Lung microvascular endothelial cell (primary cell): ENCODE measurements at places on chromosomes 1 and 21. TPM values are rescaled to one million over a fixed set of nuclear protein-coding genes. Genes with fewer than 3 reads are reported as not detected.

The LYPD8 gene
- total RNA-seq: not detected in 2 replicates

The TMEM125 gene
- total RNA-seq: not detected in 2 replicates

The AIRE gene
- not detected in 2 replicates for total RNA-seq

DNA sequence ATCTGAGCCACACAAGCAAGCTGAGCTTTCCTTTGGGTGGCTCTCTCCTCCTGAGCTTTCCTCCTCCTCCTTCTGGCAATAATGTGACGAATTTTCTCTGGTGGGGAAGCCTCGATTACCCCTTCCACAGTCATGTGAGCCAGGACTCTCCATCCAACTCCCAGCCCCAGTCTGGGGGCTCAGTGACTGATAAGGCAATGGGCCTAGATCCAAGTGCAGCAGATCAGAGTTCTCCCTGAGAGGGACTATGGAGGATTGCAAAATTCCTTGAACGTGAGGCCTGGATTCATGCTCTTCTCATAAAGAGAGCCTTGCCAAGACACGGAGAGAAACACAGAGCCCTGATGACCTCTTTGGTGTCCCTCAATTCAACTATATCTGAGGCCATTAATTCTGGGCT, 31.3 kb upstream of the TRIM67 start:
- DNase-seq: no peak

DNA sequence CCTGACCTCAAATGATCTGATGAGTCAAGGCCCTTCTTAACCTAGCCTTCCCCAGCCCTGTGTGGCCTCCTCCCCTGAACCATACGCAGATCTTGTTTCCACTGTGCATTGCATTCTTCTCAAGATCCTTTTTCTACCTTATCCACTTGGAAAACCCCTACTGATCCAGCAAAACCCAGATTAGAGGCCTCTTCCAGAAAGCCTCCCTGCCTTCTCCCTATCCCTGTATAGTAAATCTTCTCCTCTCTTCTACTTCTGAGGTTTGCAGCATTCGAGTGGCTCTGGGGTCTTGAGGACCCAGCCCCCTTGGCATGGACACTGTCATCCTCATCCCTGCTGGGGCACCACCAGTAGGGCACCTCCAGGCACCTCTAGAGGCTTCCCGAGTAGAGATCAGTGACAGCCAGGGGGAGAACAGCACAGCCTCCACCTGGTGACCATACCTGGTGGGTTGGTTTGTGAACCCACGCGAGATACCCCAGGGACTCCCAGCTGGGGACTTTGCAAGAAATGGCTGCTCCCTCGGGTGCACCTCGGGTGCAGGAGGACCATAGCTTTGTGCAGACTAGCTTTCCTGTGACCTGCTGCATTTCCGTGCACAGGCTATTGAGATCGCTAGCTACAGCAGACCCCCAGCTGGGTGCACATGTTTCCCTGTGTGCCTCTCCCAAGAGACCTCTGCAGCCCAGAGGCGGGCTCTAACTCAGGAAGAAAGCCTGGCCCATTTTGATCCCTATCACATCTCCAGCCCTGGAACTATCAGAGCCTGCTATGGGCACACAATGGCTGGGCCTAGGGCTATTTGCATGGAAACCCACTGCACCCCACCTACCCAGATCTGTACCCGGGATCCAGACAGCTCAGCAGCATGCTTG, 34.2 kb downstream of the MATN1 start:
- DNase-seq: no peak

DNA sequence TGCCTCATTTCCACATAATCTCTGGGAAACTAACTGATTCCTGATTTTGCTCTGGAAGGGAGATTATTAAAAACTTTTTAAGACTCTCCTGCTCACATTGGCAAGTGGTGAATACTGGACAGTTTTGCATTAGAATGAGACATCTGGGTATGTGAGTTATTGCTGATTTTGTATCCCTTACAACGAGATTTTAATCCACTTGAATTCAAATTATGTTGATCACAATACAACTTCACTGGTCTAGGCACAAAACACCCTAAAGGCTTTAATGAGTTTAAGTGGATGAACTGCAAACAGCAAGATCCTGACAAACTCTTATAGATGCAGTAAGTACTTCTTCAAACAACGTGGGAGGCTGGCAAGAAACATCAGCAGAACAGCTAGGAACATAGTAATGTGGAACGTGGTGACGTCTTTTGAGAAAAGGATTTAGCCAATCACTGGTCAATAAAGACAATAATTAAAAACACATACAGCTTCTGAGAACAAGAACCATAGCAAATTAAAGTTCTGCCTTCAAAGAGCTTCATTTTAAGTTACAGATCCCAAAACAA, 10.2 kb upstream of the LYPLAL1 start:
- no peak for DNase-seq

GRCh38 chr1:54378157-54378873, 27.9 kb downstream of the SSBP3 start:
- peak; percentile 30 for DNase-seq

DNA sequence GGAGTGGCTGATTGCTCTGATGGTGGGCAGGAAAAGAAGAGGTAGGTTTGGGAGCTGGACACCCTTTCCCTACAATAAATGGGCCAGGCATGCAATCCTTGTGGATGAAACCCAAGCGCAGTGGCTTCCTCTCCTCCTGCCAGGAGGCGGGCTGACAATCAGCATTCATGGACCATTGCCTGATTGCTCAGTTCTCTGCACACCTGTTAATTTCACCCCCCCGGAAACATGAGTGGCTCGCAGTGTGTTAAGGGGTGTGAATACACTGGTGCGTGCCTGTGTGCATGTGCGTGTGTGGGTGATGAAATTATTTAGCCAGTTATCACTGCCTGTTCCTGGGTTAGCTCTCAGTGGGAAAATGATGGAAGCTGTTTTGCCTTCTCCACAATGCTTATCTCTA, 310.7 kb downstream of the PCP4 start:
- no peak for DNase-seq

DNA sequence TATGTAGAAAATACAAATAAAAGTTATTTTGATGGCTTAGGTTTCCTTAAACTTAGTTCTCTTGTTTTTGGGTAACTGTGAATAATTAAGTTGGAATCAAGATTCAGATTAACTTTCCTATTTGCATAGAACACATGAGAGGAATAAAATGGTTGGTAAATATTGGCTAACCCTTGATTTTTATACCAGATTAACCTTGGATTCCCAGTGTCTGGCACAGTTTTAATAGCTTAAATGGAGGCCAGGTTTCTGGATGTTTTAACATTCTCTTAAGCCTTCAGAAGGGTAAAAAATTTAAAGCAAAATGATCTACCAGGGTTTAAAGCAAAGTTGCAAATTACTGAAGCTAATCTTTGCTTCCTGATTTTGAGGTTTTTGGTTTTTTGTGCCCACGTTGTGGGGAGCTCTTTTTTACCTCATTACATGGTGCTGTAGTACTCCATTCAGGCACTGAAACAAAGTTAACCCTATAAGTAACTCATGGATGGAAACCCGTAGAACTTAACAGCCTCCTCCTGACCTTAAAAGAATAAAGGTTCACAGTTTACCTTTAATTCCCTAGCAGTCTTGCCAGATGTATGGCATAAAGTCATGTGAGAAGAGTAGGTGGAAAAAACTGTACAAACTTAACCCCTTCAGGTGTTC, 8.4 kb upstream of the SPATA1 start:
- no peak for DNase-seq

DNA sequence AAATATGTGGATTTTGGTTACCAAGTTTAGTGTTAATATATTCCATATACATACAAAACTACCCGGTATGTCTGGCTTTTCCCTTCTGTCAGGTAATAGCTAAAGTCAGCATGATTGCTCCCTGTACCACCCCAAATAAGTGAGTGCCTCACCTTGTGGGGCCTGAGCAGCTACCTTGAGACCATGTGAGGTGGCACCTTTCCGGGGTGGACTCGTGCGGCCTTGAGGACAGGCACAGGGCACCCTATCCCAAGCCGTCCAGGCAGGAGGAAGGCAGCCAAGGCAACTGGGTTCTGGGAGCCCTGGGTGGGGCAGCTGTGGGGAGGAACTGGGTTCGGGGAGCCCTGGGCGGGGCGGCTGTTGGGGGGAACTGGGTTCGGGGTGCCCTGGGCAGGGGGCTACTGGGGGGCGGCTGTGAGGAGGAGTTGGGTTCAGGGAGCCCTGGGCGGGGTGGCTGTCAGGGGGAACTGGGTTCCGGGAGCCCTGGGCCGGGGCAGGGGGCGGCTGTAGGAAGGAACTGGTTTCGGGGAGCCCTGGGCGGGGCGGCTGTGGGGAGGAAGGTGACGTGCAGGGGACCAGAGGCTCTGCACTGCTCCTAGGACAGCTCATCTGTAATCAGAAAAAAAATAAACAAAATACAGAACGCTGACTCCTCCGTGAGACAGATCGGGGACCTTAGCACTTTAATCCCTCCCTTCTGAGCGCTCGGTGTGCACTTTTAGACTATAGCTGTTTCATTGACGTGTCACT, 63.3 kb downstream of the POFUT2 start:
- DNase-seq: no peak
